ENCODE measurements at places on chromosomes 1 and 21.

DNA sequence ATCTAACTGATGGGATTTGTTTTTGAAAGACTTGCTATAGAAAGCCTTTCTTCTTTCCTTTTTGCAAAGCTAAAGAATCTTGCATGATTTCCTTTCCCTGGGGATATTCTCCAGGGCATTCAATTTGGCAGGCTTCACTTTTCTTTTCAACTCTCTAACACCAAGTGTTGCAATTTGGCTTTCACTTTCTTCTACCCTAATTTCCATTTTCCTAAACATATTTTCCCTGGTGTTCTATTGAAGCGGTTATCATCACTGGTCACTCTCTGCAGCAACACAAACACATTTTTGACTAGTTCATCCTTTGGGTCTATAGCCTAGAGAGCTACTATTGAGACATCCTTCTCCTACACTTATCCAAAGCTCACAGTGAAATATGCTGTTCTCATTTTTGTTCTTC, 424.5 kb downstream of the NEGR1 start:
- no peak for DNase-seq

GRCh38 chr21:24829397-24829796, 777.9 kb downstream of the MRPL39 start:
- DNase-seq: no peak

- DNase-seq: peak; percentile 57
These were observed 2.2 kb downstream of the ZC3H12A start for GRCh38 chr1:37476460-37477197.

DNA sequence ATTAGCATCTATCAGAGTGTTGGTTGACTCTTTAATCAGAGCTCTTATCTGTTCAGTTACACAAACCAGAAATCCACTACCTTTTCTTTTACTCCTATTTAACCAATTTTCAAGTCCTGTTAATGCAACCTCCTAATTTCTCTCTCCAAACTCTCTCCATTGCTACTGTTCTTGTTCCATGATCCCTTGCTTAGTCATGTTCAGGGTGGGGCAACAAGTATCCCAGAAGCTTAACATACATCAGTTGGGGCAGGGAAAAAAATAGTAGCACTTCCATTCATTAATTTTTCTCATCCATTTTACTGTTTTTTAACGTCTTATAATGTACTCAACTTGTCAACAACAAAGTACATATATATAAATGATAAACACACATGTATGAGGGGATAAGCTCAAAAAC, 111.2 kb upstream of the LBR start:
- DNase-seq: no peak

- DNase-seq: no peak
These were observed 54.6 kb downstream of the NENF start for GRCh38 chr1:212487286-212487685.

DNA sequence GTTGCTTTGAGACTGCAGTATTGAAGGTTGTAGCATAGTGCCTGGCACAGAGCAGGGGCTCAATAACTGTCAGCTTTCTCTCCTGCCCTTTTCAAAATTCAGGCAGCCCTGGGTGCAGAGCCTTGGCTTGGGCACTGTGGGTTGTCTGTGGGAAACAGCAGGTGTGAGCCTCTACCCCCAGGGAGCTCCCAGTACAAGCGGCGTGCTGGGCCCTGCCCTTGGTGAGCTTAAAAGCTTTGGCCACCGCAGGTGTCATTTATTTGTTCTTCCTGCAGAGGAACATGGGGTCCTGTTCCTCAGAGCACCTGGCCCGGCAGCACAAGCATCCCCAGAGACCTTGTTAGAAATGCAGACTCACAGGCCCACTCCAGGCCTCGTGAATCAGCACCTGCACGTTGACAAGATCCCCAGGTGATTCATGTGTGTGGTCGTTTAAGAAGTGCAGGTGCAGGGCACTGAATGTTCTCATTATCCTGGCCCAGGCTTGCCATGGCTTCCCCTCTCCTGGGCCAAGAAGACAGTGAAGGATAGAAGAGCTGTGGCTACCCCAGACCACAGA, 29.9 kb upstream of the IGSF21 start:
- DNase-seq: no peak

DNA sequence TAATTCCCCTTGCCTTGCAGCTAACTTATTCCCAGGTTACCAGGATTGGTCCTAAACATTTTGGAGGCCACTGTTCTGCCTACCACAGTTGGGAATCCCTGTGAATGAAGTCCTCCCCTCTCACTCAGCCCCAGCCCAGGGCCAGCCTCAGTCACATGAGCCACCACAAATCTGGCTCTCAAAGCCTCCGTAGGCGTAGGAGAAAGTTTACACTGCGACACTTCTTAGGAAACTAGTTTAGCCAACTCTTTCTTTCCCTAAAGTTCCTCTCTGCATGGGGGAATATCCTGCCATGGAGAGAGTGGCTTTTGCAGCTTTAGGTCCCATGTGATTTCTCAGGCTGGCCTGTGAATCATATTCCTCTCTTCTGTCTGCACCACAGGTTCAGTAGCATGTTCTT, 45.7 kb upstream of the ETV3 start:
- no peak for DNase-seq

GRCh38 chr1:182408435-182409075, 8.1 kb upstream of the TEDDM1 start:
- no peak for DNase-seq

GRCh38 chr1:17914987-17915386, 159.9 kb downstream of the ACTL8 start:
- no peak for DNase-seq

GRCh38 chr1:213201380-213202155, 150.5 kb downstream of the RPS6KC1 start:
- DNase-seq: no peak

GRCh38 chr1:248406721-248407692, 4.2 kb downstream of the OR2T1 start:
- no peak for DNase-seq

DNA sequence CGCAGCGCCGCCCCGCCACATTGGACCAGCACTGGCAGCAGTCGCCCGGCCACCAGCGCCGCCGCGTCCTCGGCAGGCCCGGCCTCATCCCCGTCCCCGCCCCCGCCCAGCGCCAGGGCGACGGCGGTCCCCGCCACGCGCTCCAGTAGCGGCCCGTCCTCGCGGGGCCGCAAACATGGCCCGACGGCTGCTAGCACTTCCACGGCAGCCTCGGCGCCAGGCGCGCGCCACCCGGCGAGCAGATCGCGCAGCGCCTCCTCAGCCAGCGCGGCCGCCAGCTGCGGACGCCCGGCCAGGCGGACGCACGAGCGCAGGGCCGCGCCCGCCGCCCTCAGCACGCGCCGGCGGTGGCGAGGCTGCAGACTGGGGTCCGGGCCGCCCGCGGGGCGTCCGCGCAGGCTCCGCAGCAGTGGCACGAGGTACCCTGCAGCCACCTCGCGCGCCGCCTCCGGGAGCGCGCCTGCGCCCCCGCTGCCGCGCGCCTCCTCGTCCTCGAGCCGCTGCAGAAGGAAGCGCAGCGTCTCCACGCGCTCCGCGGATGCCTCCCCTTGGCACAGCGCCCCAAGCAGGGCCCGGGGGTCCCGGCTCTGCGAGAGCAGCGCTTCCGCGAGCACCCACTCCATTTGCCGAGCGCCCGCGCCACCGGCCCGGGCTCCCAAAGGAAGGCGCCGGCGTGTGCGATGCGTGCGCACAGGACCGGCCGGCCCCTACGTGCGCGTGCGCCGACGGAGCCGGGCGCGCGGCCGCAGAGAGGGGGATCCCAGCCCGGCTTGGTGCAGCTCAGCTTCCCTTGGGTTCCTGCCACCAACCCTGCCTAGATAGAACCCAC, at the start of gene TARBP1:
Gene TARBP1, minus strand, starts transcription at position 699 of the 829 bp plus-strand sequence. Its CDS starts 76 bp downstream, at position 623.
- peak; percentile 95 for DNase-seq
